ENCODE measurements at places on chromosomes 3 and 15.

GRCh38 chr3:5918626-5919025 lies 731.1 kb downstream of the EDEM1 start:
- DNase-seq: no peak

- DNase-seq: no peak
Measured at GRCh38 chr15:38263996-38264395, 11.4 kb downstream of the SPRED1 start.

- DNase-seq: no peak
Measured at GRCh38 chr15:63392361-63393009, 10.8 kb upstream of the CA12 start.

GRCh38 chr3:21229426-21230135 lies 521.4 kb downstream of the ZNF385D start:
- DNase-seq: no peak

GRCh38 chr3:57109437-57110199 lies 49.2 kb downstream of the SPATA12 start:
- no peak for DNase-seq

- DNase-seq: no peak
Measured at GRCh38 chr3:138249636-138250035, 62.5 kb downstream of the ARMC8 start.

- DNase-seq: no peak
Measured at GRCh38 chr3:65732051-65732935, 306.4 kb downstream of the MAGI1 start.

DNA sequence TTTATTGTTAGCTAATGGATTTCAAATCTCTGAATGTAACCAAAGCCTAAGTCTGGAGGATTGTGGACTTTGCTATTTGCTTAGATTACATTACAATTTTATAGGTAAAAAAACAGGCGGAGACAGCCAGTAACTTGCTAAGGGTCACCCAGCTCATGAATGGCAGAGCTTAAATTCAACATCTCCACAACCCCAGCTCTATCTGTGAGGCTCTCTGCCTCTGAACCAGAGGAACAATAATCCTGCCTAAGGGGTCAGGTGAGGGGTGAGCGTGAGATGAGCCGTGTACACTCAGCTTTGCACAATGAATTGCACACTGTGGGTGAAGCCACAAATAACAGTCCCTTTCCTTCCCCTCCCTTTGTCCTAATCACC lies 69.8 kb upstream of the SPATA12 start:
- DNase-seq: no peak

DNA sequence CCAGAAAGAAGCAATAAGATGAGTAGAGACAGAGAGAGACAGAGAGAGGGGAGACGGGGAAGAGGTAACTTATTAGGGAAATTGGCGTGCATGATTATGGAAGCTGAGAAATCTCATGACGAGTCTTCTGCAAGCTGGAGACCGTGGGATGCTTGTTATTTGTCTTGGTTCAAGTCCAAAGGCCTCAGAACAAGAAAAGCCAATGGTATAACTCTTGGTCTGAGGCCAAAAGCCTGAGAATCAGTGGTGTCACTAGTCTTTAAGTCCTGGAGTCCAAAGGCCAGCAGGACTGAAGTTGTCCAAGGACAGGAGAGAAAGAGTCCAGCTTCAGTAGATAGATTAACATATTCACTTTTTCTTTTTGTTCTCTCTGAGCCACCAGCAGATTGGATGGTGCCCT lies 613.6 kb downstream of the CADM2 start:
- DNase-seq: no peak

GRCh38 chr15:58864602-58865424 lies 68.7 kb downstream of the SLTM start:
- DNase-seq: peak; percentile 33

DNA sequence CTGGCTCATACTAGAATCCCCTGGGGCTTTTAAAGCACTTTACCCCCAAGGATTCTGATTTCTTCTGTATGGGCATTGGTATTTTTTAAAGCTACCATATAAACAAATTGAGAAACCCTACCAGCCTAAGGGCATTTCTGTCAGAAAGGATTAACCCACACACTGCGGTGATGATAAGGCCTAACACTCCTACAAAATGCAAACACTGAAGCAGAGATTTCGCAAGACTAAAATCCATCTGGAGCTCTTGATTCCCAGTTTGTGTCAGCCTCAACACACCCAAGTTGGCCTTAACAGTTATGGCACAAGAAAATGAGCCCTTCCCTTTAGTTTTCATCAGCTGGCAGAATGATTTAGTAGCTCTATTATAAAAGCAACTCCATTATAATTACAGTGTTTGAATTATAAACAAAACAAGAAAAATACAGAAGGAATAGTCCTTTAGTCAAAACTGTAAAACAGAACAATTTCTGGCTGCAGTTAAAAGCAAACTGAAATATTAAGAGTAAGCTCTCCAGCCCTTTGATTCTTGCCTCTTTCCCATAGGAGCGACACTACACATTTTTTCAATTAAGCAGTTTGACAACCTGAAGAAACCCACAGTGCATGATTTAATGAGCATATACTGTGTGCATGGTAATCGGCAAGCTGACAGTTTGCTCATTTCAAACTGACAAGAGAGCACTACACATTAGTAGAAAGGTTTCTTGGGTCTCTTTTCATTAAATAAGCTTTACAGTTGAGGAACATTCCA lies 441.2 kb downstream of the FHIT start:
- DNase-seq: no peak

- no peak for DNase-seq
Measured at GRCh38 chr3:114143817-114144216, 35.0 kb downstream of the DRD3 start.

GRCh38 chr15:60718661-60719069 lies 239.7 kb upstream of the ICE2 start:
- DNase-seq: no peak

GRCh38 chr3:30659270-30660130 lies 53.1 kb downstream of the TGFBR2 start:
- no peak for DNase-seq

GRCh38 chr3:87233805-87234204 lies 6.7 kb downstream of the CHMP2B start:
- no peak for DNase-seq

GRCh38 chr3:52279596-52279995 lies 1.1 kb upstream of the WDR82 start:
- no peak for DNase-seq

DNA sequence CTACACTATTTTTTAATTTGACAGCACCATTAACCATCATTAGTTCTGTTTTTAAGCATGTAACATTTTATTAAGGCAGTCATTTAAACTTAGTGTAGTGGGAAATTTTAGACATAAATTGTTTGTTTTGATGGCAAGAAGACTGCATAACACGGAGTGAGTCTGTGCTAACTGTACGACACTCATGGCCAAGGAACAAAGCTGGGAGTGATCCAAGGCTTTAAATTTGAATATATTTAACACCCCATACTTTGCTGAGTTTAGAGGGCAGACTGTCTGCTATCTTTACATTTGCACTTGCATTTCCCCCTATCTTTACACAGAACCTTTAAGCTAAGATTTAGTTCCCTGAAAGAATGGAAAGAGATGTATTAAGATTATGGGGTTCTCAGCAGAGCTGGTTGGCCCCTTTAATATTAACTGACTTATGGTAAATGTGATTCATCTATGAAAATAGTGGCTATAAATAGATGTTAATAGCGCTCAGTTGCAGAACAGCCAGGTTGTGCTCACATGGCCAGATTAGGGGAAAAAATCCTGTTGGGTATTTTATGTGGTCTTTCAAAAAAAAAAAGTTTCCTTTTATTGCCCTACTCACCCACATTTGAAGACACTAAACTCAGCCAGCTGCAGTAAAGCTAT lies 120.7 kb downstream of the CMSS1 start:
- DNase-seq: no peak

- peak; percentile 65 for DNase-seq
Measured at GRCh38 chr3:175346573-175347356, 487.6 kb downstream of the NAALADL2 start.

DNA sequence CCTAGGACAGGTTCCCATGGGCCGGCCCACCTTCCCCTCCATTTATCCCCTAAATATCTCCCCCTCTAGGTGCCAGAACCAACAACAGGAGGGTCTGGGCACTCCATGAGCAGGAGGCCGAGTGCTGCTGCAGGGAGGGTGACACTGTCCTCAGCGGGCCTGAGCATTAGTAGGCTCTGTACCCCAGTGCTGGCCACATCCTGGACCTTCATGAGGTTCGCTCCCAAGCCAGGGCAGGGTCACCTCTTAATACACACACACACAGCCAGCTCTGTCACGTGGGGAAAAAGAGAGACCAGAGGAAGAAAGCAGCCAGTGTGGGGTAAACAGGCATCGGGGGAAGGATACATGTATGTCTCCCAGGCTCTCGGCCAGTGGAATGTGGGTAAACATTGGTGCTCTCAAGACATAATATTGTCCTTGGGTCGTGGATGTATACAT lies 27.9 kb upstream of the SEMA3F start:
- peak; percentile 60 for DNase-seq

DNA sequence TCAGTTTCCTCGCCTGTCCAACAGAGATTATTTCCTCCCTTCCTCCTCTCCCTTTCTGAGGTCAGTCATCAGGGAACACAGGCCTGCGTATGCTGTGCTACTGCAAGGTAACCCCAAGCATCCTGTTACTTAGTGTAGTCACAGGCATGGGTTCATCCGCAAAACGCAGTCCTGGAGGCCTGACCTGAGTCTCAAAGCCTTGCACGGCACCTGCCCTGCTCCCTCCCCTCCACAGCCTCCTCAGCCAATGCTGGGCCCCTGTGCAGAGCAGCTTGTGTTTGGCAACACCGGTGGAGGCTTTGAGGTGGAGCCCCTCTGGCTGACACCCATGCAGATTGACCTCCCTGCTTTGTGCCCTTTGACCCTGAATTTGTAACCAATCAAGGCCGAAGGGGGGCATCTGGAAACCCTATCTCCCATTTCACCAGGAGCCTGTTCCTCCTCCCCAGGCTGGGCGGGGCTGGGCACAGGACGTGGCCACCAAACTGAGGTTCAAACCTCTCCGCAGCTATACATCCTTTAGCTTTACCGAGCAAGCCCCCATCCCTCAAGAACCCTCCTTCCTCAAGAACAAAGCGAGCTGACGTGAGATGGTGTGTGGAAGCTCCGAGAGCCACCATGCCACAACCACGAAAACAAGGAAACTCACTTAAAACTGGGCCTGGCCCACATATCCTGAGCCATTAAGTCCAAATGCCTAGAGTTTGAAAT lies 21.5 kb downstream of the TKT start:
- DNase-seq: no peak

- no peak for DNase-seq
Measured at GRCh38 chr3:39962581-39962980, 153.2 kb downstream of the MYRIP start.

GRCh38 chr3:185827595-185828344 lies 2.9 kb upstream of the IGF2BP2 start:
- no peak for DNase-seq

DNA sequence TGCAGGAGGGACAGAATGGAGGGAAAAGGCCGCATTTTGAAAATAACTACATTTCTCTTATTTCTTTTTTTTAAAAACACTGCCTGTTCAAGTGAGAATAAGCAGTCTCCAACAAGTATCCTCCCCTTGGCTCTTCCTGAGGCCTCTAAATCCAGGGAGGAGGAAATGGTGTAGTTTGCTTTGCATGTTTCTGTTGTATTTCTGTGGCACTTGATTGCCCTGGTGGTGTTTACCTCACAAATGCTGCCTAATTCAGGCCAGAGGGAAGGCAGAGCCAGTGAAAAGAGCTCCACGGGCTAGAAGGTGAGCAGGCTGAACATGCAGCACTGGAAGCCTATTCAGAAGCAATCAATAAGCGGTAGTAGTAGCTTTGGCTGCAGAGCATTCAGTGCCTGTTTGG lies 149.3 kb upstream of the ATP11B start:
- DNase-seq: no peak

GRCh38 chr3:156559321-156559720 lies 4.4 kb upstream of the SSR3 start:
- DNase-seq: peak; percentile 23

DNA sequence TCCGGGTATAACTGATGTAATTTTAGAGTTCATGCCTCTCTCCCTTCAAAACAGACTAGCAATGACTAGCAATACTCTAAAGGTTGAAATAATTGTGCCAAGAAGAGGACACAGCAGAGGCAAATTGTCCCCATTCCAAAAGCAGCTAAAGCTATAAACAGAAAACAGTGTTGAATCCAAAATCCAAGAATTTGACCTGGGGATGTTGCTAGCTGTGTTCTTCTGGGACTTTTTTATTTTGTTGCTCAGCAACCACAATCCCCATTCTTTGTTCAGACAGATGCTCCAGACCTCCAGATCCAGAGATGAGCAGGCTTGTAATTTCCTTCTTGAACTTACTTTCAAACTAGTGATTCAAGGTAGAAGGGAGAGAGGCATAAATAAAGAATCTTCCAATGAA lies 191.5 kb downstream of the FOXB1 start:
- DNase-seq: no peak

GRCh38 chr3:53219895-53220483 lies 35.8 kb downstream of the TKT start:
- DNase-seq: peak; percentile 93

- peak; percentile 68 for DNase-seq
Measured at GRCh38 chr15:88083811-88084760, 172.5 kb downstream of the NTRK3 start.

DNA sequence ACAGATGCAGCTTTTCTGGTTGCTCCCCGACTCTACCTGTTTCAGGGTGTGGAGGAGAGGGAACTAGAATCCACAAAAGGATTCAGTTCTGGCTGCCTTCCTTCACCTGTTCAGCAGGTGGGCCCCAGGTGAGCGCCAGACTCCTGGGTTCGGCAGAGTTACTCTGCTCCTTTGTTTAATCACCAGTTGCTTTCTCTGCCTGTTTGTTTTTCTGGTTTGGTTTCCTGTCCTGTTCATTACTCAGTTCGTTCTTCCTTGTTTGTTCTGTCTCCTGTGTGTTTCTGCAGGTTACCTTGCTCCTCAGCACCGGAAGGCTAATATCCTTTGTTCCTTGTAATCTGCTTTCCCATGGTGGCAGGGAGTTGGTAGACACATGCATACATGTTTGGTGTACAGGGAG lies 508.5 kb upstream of the ATP11B start:
- peak; percentile 26 for DNase-seq

DNA sequence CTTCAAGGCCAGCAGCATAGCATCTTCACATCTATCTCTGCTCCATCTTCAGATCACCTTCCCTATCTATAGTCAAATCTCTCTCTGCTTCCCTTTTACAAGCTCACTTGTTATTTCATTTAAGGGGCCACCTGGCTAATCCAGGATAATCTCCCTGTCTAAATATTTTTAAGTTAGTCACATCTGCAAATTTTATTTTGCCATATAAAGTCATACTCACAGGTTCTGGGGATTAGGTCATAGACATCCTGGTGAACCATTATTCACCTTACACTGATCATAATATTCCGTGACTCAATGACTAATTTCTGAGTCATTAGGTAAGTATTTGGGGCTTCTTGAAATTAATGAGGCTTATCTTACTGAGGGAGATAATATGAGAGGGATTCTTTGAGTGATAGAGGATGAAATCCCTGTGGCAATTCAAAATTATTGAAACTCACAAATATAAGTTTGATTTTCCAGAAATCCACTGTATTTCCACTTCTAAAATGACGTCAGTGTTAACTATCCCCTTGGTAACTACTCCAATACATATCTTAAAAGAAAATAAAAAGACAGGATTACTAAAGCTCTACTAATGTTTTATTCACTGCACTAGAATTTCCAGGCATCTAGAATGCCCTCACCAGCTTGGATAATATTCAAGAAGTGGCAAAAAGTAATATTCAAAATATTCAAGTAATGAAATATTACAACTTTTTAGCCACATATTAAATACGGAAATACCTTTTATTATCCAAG lies 93.7 kb upstream of the RBMS3 start:
- DNase-seq: no peak

GRCh38 chr3:63069806-63070475 lies 194.7 kb upstream of the CADPS start:
- peak; percentile 14 for DNase-seq

Measured in stomach (tissue), 19 donors.